ENCODE measurements at places on chromosomes 5 and 9.

DNA sequence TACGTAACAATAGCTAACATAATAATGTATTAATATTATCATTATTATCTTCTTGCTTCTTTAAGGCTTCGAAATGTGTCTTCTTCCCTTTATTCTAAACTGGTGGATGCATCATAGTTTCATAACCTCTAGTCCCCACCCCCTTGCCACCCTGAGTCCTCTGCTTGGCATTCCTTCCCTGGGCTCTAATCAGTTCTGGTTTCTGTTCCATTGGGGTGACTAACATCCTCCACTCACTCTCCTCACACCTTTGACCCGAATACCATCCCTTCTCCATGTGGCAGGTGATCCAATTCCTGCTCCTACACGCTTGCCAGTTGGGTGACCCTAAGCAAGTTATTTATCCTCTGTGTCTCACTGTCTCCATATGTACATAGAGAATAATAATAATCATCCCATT is 286.1 kb downstream of the TRPM3 start:
- DNase-seq, result no peak

- DNase-seq, result no peak
Measured at GRCh38 chr5:14417792-14418765, 163.5 kb upstream of the OTULINL start.

GRCh38 chr5:167152561-167152960 is 1138.9 kb upstream of the WWC1 start:
- no peak for DNase-seq

- DNase-seq, result no peak
Measured at GRCh38 chr5:121968910-121969607, 7.3 kb downstream of the SRFBP1 start.

DNA sequence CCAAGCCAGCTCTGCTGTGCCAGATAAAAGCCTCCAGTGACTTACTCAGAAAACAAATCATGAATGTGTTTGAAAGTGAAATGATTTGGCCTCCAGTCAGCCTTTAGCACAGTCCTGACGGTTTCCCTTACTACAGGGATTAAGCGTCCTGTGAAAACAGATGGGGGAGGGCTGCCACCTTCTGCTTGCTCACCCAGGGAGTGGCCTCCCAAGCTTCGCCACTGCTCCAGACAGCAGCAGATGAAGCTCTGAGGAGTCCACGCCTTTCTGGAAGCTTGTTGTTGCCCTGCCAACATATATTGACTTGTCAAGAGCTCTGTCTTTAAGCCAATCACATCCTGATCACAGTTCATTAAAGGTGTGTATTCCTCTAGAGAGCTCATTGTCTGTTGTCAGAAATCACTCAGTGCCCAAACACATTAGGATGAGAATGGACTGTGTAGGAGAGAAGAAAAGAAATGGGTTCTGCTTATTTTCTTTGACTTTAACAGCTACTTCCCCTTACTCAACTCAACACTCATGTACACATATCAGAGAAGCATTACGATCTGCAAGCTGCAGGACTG is 4.9 kb upstream of the FYB1 start:
- no peak for DNase-seq

GRCh38 chr9:100413839-100414420 is 13.0 kb upstream of the MSANTD3 start:
- DNase-seq, result no peak

GRCh38 chr5:176409765-176410164 is 6.6 kb downstream of the CLTB start:
- no peak for DNase-seq

DNA sequence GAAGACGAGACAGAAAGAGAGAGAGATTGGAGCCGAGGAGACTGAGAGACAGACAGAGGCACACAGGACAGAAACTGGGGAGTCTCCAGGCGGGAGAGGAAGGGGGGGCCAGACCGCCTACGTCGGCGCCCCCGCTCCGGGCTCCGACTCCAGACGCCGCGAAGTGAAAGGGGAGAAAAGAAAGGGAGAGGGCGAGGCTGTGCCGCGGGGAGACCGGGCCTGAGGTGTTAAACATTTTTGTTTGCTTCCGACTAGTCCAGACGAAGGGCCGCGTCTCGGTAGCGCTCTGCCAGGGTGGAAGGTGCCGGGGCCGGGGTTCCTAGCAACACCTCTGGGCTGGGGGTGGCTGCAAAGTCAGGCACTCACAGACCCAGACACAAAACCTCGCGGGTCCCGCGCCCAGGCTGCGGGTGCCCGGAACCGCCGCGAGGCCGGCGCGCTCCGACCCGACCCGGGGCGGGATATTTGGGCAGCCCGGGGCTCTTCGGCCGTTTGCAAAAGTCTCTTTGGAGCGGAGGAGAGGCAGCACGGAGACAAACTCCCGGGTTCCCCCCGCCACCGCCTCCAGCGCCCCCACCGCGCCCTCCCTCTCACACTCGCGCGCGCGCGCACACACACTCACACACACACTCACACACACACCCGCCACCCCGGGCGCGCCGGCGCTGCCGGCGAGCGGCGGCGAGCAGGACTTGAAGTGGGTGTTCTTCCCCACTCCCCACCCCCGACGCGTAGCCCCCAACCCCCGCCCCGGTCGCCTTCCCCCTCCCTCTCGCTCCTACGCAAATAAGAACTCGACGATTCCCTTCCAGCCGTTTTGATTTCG is 626 bp upstream of the FST start:
- peak; percentile 69 for DNase-seq

DNA sequence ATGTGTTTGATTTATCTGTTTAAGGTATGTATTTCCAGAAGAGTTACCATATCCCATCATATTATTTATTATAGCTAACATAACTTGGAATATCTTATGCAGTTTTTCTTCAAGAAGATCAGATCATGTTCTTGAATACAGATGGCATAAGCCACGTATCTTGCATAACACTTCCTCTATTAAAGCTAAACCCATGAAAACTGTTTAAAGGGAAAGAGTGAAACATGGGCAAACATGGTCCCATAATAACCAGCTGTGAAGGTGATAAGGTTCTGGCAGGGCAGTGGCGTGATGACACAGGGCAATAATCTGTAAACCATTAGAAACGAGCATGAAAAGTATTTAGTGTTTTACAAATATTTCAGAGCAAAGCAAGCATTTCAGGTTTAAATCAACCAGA is 34.2 kb downstream of the EFNA5 start:
- no peak for DNase-seq

- no peak for DNase-seq
Measured at GRCh38 chr5:79295029-79295428, 59.1 kb downstream of the JMY start.

GRCh38 chr5:34657274-34657921 is 1.3 kb downstream of the RAI14 start:
- DNase-seq, result no peak

DNA sequence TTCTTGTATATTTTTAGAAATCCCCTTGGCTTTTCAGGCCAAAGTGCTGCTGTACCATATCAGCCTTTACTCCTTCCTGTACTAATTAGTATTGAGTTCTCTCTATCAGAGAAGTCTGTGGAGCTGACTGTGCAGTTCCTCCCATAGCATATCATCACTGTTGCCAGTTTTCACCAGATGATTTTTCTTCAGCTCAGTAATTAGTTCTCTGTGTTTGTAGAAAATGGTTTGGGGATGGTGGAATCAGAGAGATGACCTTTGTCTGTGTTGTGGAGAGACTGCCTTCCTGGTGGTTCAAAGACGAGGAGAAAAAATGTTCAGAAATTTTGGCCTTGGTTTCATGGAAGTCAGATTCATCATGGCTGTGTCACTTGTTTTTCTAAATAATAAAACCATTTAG is 227.5 kb upstream of the ACTBL2 start:
- no peak for DNase-seq

GRCh38 chr5:51001227-51001923 is 334.9 kb downstream of the PARP8 start:
- DNase-seq, result no peak

GRCh38 chr5:74017786-74018211 is 391.8 kb downstream of the ARHGEF28 start:
- peak; percentile 77 for DNase-seq

GRCh38 chr9:75471549-75472114 is 383.3 kb downstream of the OSTF1 start:
- DNase-seq, result no peak

DNA sequence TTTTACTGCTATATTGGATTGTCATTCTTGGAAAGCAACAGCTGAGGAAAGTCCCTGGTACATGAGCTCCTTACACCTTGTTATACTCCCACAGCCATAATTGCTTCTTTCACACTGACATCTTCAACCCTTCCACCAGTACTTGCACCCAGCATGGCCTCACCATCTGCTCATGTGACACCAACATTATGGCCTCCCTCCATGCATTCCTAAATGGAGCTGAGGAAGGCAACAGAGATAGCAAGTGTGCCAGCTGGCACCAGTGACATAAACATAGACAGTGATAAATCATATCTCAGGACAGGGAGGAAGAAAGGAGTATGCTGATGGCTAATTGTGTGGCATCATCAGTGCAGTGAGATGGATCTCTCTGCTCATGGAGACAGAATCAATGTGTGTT is 119.5 kb downstream of the BAAT start:
- DNase-seq, result no peak

DNA sequence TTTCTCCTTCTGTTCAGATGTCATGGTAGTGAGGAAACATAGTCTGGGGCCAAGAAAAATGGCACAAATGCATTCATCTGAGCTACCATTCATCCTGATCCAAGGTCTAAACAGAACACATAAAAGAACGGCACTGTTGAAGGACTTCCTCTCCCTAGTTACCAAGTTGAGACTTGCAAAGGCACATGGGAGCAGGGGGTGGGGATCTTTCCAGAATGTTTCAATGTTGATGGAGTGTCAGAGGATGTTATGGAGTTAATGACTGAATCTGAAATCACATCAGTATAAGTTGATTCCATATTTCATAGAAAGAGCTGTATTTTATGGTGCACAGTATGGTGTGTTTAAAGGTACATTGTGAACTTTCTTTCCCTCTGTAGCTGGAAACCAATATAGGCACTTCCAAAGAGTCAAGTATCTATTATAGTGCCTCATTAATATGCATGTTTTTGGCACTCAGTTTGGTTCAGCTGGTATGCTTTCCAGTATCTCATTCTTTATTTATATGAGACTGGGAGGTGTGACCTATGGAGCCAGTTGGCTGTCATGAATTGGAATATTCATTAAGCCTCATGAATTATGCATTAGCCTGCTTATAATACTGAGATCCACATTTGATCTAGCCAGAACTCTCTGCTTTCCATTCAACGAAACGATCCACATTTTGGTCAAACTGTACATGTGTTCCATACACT is 603.0 kb downstream of the NR2F1-AS1 start:
- no peak for DNase-seq

GRCh38 chr5:18281947-18282581 is 647.8 kb downstream of the TAF11L14 start:
- DNase-seq, result peak; percentile 62

DNA sequence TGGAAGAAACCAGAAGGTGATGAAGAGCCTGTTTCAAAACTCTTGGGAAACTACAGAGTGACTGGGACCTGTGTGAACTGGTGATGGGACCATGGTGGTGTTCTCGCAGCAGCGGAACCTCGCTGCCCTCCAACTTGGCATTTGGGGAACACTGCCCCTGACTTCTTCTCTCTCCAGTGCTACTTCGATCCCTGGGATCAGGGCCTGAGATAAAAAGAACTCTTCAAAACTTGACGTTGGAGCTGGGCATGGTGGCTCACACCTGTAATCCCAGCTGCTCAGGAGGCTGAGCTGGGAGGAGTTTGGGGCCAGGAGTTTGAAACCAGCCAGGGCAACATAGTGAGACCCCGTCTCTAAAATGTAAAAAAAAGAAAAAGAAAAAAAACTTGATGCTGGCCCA is 18.1 kb downstream of the PITX1 start:
- DNase-seq, result no peak

DNA sequence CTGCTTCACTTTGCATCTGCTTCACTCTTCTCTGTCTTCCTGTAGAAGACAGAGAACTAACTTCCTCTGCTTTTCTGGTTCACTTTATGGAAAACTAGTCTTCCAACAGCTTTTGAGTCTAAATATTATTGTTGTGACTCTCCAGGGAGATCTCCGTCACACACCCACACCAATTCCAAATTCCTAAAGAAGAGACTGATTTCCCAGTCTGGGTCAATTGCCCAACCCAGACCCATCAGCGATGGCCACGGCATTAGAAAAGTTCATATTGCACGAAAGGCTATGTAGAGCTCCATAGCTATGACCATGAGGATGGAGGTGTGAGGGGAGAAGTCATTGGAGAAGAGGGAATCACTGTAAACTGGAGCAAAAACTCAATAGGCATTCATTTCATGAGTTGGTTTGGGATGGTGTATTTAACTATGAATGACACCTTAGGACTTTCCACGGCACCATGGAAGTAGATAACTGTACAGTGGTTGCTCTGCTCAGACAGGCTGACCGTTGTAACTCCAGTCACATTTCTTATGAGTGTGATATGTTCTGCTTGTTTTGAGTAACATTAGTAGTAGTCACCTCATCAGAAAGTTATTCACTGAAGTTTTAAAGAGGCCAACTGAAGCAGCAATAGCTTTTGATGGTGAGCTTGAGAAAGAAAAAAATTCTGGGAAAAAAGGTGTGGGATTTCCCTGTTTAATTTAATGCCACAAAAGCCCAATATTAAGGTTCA is 78.1 kb upstream of the MAMDC2 start:
- no peak for DNase-seq

DNA sequence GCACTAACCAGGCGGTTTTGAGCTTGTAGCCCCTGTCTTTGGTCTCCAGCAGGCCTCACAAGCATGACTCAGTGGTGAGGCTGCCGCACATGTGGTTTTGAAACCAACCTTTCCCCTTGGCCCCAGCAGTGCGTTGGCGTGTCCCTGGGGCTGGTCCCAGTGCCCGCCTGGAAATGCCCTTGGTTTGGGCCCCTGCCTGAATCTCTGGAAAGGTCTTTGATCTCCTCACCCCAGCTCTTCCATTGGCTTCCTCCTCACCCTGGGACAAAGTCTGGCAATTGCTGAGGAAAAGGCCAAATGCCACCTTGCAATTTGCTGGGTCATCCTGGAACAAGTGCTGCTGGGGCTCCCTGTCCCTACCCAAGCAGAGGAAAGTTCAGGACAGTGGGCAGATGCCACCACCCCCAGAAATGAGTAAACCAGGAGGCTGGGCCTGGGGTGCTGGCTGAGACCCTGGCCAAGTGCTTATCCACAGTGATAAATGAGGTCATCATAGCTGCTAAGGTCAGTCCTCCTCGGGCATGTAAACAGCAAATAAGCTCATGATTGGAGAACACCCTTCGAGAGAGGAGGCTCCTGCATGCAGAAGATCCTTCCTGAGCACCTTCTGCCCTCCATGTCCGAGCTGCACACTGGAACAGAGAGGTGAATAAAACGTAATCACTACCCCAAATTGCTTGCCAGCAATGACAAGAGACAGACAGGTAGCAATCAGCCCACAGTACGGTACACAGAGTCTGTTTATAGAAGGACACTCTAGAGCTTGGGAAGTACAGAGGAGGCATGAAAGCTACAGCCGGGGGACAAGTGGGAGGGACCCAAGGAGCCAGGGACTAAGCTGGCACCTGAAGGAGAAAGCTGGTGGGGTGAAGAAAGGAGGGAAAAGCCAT is 98.9 kb upstream of the CPEB4 start:
- DNase-seq, result no peak

- DNase-seq, result no peak
Measured at GRCh38 chr5:160289721-160290120, 22.6 kb downstream of the CCNJL start.
